Liver (tissue), 10 donors: ENCODE measurements at places on chromosomes 3 and 15.

GRCh38 chr3:149087208-149087607 lies 875 bp upstream of the HLTF start:
- DNase-seq: no peak

- DNase-seq: peak; percentile 37
Measured at GRCh38 chr3:112333002-112333380, at the start of gene CD200. TSS of gene CD200 (plus strand) at chr3:112333156. CDS start at chr3:112333213, 57 bp downstream.

GRCh38 chr3:101779822-101780381 lies 891 bp downstream of the NXPE3 start:
- no peak for DNase-seq

GRCh38 chr3:119294696-119295671 lies 801 bp downstream of the ARHGAP31 start:
- no peak for DNase-seq

DNA sequence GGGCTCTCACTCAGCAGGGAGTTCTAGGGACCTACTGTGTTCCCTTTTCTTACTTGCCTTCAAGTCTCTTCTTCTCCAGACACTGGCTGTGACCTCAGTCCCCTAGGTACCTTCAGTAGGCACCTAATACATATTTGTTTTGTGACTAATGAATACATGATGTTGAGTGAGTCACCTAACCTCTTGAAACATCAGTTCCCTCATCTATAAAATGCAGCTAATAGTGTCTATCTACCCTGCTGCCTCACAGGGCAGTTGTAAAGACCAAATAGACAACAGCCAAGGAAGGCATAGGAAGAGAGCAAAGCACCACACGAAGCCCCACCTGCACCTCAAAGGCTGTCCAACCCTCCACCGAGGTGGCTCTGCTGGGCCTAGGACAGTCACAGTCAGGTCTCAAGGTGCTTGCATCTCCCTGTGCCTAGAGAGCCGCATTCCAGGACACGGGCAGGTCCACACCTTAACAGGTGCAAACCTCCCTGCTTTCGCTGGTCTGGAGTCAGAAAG lies 29.1 kb downstream of the DAPK2 start:
- DNase-seq: no peak

GRCh38 chr3:149678351-149678950 lies 20.6 kb upstream of the WWTR1 start:
- DNase-seq: no peak

DNA sequence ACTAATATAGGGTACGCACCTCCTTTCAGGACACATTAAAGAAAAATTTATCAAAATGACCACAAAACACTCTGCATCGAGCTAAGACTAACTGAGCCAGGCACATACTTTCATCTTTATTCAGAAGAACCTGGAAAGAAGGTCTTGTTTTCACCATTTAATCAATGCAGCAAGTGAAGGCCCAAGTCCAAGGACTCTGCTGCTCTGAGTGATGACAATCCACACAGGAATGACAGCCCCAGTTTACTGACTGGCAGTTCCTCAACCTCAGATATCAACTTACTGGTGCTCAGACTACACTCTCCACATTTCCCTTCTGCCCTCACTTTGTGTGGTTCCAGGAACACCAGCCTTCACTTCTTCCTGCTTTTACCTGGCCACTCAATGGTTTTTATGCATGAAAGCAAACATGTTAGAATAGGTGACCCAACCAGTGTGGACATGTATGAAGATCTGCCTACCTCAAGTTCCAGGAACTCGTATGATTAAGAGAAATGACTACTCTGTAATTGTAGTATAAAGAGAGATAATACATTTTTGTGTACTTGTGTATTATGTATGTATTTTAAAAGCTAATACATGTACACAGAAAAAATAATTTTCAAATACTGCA lies 29.1 kb upstream of the RASA2 start:
- no peak for DNase-seq

DNA sequence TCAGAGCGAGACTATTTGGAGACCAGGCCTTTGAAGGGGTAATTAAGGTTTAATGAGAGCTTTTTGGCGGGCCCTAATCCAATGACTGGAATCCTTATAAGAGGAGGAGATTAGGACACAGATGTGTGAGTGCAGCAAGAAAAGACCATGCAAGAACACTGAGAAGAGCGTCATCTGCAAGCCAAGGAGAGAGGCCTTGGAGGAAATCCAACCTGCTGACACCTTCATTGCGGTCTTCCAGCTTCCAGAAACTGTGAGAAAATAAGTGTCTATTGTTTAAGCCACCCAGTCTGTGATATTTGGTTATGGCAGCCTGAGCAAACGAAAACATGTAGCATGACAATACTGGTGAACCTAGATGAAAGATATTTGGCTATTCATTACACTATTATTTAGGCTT lies 23.0 kb upstream of the MUSTN1 start:
- no peak for DNase-seq

DNA sequence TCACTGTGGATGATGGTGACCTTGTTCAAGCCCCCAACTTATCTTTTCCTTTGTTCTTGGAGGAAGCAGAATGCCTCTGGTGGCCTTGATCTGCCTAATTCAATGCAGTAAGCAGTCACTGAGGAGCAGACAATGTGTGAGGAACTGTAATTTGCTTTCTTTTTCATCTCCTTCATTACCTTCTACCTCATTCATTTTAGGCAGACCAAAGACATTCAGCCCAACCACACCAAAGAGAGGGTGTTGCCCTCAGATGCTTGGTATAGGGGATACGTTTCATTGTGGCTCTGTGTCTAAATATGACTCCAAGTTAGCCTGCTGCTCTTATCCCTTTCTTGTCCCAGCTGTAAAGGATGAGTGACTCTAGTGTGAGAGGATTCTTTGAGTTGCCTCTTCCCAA lies 15.3 kb downstream of the EXOSC7 start:
- no peak for DNase-seq

GRCh38 chr15:77527831-77528231 lies 104.9 kb downstream of the LINGO1 start:
- DNase-seq: no peak

DNA sequence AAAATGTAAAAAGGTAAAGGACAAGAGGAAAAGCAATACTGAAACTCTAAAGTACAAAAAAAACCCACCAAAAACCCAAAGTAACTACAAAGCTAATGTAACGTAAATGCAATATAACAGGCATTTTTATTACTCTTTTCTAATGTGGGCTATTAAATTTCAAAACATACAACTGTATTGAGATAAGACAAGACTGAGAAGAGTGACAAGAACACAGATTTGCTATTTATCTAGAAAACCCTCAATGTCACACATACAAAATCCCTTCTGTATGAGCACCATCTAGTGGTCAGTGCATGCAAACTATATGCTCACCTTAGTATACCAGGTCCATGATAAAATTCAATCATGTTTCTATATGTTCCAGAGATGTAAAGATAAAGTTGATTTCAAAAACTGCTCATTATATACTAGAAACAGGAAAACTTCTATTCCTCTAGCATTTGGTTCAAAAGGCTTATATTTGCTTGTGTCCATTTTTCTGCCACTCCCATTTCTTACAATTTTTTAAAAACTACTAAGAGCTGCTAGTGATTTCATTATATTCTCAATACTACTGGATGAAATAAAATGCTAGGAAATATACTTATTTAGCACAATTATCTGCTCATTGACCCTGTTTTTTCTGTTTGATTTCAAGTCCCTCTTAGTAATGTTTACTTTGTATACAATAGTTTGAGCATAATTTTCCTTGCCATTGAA lies 111.4 kb downstream of the DLG1 start:
- no peak for DNase-seq

DNA sequence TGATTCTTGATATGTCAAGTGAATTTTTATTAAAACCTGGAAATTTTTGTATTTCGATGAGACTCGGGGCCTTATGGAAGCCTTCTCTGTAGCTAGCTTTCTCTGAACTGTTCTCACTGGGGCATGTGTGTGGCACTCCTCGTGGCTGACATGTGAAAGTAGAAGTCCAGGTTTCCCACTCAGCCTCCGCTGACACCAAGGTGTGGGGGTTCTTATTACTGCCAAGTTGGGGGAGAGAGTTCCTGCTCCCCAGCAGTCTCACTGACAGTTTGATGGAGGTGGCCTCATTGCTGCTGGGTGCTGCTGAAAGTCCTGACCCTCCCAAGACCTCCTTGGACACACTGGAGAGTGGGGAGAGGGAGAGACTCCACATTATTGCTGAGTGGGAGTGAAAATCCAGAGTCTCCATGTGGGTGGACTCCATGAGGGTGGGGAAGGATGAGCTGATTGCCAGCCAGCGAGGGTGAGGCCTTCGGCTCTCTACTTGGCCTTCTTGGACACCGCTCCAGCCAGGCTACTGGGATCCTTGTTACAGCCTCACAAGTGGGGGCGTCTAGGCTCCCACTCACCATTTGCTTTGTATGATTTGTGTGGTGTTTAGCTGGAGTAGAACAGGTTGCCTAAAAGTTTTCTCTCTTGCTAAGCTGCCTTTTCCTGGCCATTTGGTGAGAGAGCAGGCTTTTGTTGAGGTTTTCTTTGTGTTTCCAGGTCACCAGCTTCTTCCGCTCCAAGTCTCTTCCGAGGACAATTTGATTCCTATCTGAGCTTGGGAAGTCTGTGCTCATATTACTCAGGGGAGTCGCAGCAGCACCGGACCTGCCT lies 64.1 kb downstream of the LSM3 start:
- no peak for DNase-seq

DNA sequence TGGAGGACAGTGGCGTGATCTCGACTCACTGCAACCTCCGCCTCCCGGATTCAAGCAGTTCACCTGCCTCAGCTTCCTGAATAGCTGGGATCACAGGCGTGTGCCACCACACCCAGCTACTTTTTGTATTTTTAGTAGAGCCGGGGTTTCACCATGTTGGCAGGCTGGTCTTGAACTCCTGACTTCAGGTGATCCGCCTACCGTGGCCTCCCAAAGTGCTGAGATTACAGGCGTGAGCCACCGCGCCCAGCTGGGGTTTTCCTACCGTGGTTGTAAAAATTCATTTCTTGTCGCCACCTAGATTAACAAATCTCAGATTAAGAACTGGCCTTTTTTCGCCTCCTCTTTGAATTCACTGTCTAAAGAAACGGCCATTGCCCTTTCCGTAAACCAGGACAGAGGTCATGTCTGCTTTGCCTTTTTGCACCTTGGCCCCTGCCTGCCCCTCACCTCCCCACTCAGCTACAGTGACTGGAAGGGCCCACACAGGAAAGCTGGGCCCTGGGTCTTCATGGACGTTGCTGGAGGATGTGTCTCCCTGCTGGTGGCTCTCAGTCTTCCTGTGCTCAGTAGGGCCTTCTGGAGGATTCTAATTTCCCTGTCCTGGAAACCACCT lies 17.2 kb downstream of the ZNF710 start:
- DNase-seq: no peak

- DNase-seq: no peak
Measured at GRCh38 chr3:153045150-153045549, 116.9 kb upstream of the RAP2B start.

GRCh38 chr15:55708720-55709119 lies 34.2 kb downstream of the PRTG start:
- no peak for DNase-seq

GRCh38 chr3:160478338-160478737 lies 28.8 kb upstream of the TRIM59 start:
- DNase-seq: no peak

DNA sequence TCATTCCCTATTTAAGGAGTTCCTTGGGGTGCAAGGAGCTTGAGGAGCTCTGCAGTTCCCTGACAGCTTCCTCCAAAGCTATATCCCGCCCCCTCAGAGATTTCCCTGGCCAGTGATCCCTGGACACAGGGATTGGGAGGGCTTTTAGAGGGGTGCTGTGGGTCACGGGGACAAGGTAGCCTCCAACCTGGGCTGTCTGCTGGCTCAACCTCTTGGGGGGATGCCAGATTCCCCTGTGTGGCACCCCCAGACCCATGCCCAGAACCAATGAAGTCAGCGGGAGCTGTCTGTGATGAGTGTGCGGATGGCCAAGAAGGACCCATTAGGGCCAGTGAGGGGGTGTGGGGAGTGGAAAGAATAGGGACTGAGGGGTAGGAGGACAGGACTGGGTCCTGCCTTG lies 21.0 kb upstream of the ATP2B2 start:
- DNase-seq: peak; percentile 21

GRCh38 chr15:74657846-74658245 lies 38.0 kb downstream of the EDC3 start:
- no peak for DNase-seq

DNA sequence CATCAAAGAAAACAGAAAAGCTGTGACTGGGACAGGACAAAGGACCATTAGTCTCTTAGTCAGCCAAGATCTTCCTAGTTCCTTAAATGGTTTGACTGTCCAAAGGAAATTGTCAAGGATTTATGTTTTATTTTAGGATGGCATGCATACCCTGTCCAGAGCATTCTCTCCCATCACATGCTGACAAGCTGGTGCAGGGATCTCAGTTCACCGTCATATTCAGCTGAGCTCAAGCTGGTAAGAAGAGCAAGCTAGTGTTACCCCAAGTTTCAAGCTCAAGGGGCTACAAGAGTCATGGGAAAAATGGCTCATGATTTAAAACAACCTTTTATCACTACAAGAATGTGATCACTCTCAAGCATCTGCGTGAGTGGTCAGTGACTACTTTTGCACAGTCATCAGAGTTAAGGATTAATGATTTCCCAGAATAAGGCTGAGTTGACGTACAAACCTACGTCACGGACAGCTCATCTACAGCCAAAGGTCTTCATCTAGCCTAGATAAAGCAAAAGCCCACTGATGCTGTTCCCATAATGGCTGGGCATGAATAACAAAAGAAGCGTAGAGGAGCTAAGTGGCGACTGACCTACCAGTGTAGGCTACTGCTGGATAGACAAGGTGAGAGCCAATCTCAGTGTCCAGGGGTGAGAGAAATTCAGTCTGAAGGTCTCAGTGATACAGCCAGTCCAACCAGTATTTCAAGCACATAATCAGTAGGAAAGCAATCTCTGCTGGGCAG lies 157.5 kb downstream of the GABRB3 start:
- no peak for DNase-seq

DNA sequence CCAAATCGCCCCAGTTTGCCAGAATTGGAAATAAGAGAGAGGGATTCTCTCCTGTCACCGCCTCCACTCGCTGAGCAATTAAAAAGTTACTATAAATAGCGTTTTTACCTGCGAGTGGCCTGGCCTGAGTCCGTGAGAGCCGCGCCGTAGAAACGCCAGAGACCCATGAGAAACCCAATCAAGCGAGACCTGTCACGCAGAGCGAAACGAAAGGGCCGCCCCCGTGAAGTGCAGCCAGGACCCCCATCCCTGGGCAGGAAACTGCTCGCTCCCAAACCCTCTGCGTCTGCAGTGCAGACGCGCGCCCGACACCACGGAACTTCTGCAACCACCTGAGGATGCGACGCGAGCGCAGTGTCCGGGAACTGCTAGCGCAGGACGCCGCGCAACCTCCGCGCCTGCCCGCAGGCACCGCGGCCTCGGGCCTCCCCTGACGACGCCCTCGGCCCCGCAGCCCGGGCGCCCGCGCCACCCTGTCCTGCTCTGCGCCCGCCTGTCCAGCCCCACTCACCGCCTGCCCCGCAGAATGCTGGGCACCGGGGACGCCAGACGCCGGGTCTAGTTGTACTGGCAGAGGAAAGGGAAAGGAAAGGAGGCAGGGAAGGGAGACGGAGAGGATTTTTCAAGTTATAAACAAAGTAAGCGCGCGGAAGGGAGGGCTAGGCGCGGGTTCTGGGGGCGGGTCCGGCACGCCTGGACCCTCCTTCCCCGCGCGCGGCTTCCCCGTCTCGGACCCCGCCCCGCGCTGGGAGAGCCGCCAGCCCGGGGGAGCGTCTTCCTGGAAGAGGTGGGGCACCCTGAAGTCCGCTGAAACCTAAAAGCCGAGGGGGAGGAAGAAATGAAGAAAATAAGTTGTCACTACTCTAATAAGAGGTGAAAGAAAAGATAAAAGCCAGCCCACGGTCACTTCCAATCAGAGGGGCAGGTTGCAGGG lies at the start of gene PLSCR4:
PLSCR4 (minus strand) TSS at position 657 of the 934 bp plus-strand sequence. CDS start 29,034 bp downstream, outside the sequence.
- DNase-seq: peak; percentile 79

GRCh38 chr3:53617893-53618523 lies 123.6 kb downstream of the CACNA1D start:
- DNase-seq: no peak

- DNase-seq: no peak
Measured at GRCh38 chr15:47688573-47689086, 28.7 kb upstream of the SEMA6D start.
